Astrocyte of the spinal cord (primary cell): ENCODE measurements at places on chromosomes 3 and 15.
A peak's percentile ranks its signal among the peaks of the same experiment; 100 is the strongest.

DNA sequence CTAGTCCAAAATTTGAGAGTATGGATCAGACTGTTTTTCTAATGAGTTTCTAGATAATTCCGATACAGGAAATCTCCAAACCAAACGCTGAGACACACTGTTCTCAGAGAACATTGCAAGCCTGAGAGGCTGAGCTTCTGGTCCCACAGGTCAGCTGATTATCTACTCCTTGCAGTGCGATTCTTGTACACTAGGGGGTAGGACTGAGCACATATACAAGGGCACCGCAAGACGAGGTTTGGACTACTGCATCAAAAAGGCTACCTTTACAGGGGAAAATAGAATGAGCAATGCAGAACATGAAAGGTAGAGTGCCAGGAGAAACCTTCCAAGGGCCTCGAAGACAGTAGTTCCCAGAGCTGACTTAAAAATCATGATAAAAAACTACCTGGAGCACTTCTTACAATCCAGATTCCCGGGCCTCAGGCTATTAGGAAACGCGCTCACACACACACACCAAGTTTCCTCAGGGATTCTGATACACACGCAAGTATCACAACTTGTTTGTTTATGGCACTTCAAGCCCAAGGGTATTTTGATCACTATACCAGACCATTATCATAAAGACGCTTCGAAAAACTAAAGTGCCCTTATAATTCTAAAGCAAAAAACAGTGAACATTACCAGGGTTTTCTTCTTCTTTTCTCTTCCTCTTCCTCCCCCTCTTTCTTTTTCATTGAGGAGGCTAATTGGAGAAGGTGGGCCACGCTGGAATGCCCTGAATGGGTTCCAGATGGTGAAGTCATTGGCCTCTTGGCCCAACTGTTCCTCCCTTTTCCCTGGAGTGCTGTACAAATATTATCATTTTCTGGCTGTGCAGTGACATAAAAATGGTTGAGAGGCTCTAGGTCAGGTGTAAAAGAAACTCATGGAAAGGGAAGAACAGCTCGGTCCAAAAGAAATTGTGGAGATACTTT, 61.8 kb downstream of the SLC12A8 start:
- no peak for DNase-seq

DNA sequence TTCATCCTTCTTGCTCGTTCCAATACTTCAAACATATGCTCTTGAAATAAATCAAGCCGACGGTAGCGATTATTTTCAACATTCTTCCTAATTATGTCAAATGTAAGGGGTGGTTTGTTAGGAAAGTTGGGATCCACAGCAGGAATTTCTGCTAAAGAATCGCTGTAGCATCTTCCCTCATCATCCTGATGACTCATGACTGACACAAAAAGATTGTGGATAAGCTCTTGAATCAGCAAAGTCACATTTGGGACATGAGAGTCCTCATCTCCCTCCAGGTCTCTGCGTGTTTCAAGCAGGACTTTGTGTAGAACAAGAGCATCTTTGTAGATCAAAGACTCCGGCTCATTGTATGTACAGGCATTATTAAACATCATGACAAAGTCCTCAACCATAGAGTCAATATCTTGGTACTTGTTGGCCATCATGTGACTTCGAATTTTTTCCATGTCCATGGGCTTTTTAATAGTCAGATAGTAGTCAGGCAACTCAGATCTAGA, 73.0 kb downstream of the UQCC5 start:
- no peak for DNase-seq

DNA sequence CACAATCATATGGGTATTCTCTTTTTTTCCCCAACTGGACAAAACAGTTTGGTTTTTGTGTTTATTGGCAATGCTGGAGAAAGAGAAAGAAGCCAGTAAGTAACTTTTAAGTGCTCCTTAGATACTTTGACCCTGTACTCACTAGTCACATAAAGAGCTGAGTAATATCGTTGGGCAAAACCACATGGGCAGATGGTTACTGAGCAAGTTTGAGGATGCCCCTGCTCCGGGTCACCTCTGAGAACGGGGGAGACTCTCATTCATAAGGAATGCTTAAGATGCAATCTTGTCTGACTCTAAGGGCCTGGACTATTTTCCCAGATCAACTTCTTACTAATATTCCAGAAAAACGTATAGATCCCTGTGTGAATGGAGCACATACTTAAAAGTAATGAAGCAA, 106.4 kb upstream of the SLC2A2 start:
- peak; percentile 54 for DNase-seq

- no peak for DNase-seq
Measured at GRCh38 chr3:27629366-27629765, 92.8 kb downstream of the EOMES start.

- DNase-seq: peak; percentile 64
Measured at GRCh38 chr3:188904670-188905069, 267.1 kb upstream of the TPRG1 start.

DNA sequence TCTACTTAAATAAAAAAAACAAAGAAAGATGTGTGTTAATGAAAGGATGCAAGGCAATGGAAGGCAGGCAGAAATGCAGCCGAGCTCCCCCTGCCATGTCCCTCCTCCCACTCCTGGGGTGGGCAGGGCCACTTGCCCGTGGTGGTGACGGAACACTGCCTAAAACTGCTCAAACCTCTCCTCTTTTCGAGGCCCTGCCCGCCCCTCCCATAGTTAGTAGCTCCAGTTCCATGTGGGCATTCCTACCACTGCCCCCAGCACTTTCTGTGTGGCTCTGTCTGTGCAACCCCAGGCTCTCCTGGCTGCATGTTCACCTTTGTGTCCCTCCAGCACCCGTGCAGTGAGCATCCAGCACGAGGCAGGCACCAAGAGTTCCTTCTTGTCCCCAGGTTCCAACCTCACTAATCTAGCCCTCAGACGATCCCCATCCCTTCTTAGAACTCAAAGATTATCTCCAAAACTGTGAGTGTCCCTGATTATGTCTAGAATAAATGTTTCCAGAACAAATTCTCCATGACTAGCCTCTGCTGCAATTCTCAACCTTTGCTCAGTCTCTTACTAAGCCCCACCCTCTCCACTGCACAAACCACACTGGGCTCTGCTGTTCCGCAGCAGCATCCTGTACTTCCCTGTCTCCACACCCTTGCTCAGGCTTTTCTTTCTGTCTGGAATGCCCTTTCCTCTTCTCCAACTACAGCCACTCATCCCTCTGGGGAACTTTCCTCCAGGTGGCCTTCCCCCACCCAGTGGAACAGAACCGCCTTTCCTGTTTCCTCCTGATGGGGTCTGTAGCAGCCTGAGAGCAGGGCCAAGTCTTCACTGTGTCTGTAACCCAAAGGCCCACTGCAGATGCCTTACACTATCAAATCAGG, 32.6 kb upstream of the SPTBN5 start:
- DNase-seq: no peak

GRCh38 chr15:48493084-48493762, 152.3 kb downstream of the FBN1 start:
- peak; percentile 94 for DNase-seq

GRCh38 chr15:73030122-73030679, 22.1 kb upstream of the NEO1 start:
- DNase-seq: no peak

DNA sequence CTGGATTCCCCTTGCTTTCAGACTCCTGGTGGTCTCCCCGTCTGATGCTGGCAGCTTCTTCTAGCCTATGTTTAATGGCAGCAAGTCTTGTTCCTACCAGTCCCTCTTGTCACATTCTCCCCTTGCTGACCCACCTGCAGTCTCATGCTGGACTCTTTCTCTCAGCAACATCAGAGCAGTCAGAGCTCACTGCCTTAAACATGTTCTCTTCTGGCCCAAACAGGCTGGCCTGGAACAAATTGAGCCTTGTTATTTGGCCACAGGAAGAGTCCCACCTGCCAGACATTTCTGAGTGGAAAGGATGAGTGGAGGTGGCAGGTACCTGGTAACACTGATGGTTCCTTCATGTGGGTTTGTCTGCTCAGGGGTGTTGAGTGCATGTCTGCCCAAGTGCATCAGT, 59.2 kb upstream of the APEH start:
- DNase-seq: no peak

DNA sequence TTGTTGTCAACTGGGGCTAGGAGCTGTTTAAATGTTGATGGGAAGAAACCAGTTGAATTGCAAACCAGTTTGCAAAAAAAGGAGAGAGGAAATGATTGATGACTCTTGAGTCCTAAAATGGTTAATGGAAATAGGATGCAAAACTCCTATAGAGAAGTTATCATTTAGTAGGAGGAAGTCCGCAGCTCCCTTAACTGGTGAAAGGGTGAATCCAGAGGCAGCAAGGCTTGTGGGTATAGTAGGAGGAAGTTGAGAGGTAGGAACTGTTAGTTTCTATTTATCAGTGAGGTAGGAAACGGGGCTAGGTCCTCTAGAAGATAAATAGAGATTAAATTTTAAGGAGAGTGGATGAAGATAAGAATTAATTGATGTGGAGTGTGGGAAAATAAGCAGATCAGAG, 15.4 kb downstream of the IREB2 start:
- no peak for DNase-seq

GRCh38 chr3:1883534-1883933, 215.1 kb upstream of the CNTN4 start:
- DNase-seq: no peak

DNA sequence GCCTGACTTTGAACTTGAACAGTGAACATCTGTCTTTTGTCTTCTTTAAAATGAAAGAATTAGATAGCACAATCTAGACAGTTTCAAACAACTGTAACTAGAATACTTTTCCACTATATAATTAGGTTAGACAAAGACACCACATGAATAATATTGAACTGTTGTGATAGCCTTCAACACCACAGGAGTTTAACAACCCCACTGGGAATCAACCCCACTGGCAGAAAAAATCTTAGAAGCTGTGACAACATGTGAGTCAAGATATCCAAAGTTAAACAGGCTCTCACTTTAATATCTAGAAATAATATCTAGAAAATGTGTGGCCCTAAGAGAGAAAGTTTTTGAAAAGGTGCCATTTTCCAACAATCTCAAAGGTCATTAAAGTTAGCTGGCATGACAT, 64.4 kb upstream of the PRICKLE2 start:
- DNase-seq: no peak

DNA sequence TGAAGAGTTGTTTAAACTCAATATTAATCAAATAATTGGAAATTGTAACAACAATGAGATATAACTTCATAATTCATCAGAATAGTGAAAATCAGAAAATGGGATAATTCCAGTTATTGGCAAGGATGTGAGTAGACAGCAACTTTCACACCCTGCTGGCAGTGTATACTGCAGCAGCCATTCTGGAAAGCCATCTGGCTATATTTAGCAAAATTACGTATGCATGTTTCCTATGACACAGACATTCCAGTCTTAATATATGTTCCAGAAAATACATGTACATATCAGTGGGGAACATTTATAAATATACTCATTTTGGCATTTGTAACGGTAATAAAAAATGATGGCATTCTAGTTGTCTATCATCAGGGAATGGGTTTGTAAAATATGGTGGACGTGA, 564.1 kb downstream of the GBE1 start:
- DNase-seq: no peak

DNA sequence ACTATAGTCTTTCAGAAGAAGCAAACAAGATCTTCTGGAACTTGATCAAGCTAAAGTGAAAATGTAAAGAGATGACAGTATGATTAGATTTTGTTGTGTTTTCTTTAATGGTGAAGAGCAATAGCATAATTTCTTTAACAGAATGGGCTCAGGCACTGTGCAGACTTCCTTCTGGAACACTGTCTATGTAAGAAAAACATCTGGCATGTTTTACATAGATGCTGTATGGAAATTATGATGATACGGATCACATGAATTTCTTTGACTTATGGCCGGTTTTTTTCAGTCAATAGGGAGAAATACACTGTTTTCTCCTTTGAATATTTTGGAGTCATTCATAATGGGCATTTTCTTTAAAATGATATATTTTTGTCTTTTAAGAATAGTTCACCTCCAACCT, 42.6 kb downstream of the PHLDB2 start:
- DNase-seq: no peak

DNA sequence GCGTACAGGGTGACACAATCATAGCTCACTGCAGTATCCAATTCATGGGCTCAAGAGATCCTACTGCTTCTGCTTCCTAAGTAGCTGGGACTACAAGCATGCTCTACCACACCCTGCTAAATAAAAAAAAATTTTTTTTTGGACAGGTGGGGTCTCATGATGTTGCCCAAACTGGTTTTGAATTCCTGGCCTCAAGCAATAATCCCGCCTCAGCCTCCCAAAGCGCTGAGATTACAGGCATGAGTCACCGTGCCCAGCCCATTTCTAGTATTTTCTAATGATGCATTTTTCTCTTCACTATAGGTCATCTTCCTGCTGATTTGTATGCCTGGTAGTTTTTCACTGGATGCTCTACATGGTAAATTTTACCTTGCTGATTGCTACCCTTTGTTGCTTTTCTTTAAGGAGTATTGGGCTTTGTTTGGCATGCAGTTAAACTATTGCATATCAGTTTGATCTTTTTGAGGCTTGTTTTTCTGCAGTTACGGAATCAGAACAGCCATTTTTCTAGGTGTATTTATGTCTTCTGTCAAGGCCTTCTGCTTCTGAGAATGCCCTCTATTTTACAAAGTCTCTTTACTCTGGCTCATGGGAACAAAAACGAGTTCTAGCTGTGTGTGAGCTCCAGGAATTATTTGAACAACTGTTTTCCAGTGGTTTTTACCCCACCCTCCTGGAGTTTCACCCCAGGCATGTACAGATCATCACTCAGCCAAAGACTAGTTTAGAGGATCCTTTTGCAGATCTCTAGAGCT, 14.2 kb upstream of the NPTN start:
- DNase-seq: no peak

GRCh38 chr3:108791473-108791872, 31.1 kb upstream of the TRAT1 start:
- DNase-seq: no peak

DNA sequence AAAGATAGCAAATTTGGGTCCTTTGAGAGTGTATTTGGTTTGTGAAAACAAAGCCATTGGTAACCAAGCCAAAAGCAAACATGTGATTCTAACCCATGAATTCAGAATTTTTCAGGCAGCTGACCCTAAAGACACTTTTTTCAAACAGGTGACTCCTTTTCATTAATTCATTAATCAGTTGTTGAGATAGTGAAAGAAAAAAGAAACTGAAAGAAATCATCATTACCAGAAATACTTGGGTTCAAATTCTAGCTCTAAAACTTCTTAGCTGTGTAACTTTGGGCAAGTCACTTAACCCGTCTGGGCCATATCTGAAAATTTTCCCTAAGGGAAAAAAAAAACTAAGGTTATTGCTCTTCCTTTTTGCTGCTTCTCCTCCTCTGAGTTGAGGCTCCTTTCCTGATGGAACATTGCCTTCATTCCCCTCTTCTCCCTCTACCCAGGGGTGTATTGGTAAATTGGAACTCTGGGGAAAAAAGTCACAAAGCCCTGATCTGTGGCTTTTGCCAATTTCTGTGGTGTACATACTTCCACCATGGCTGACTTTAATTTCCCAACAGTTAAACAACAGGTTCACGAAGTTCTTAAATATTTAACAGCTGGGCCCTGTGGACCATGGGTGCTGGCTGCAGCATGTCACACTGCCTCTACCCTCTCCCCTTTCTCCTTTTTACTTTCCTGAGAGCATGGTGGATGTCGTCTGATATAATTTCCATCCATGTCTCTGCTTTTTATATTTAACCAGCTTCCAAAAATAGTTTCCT, 120.3 kb downstream of the ASB7 start:
- DNase-seq: no peak

GRCh38 chr3:182487143-182487542, 306.2 kb upstream of the ATP11B start:
- DNase-seq: no peak
